Activated CD4-positive, alpha-beta T cell treated with anti-CD3 and anti-CD28 coated beads, Interleukin-10, Interleukin-2, amounts not matched to agents 100 ng/mL and 50 ng/mL, durations not matched to agents 16 hours and 8 hours (primary cell): ENCODE measurements at places on chromosomes 7 and 10.

- DNase-seq: no peak
Observed at GRCh38 chr7:29386196-29386765, 177.4 kb upstream of the PRR15 start.

- no peak for DNase-seq
Observed at GRCh38 chr7:131346885-131347592, 19.4 kb downstream of the MKLN1 start.

DNA sequence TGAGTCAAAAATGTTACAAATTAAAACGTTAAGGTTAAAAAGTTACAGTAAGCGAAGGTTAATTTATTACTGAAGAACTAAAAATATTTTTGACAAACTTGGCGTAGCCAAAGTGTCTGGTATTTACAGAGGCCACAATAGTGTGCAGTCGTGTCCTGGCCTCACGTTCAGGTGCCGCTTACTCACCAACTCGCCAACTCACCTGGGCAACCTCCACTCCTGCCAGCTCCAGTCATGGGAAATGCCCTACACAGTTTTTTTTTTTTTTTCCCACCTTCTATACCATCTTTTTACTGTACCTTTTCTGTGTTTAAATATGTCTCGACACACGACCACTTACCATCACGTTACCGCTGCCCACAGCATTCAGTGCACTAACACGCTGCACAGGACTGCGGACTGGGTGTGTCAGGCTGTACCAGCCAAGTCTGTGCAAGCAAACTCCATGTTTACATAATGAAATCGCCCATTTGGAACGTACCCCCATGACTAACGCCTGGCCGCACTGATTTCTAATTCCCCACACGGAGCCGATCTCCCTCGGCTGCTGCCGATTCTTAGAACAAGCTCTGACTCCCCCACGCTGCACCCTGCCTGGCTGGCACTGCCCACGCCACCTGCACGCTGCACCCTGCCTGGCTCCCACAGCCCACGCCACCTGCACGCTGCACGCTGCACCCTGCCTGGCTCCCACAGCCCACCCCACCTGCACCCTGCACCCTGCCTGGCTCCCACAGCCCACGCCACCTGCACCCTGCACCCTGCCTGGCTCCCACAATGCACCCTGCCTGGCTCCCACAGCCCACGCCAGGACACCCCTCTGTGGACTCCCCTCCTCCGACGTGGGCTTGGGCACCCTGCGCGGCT lies 203.1 kb downstream of the ZMYND11 start:
- no peak for DNase-seq

GRCh38 chr7:2886900-2887299 lies 42.8 kb upstream of the GNA12 start:
- DNase-seq: peak; percentile 75

DNA sequence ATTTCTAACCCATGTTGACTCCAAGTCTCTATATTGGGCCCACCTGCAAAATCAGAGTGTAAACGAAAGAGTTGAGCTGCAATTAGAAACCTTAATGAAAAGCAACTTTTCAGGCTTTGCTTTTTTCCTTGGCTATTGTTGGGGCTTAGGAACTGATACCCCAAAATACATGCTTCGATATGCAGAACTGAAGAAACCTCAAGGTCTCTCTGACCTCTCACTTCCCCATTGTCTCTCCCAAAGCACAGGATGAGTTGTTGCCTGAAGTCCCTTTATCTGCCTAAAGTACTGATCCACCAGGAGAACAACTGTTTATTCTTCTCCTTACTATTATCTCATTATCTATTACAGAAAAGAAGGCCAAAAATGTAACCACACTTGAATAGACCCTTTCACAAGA lies 666.0 kb upstream of the LRRTM3 start:
- no peak for DNase-seq

- no peak for DNase-seq
Observed at GRCh38 chr10:36766940-36767339, 358.5 kb upstream of the ANKRD30A start.

GRCh38 chr10:29481906-29482440 lies 152.8 kb downstream of the SVIL start:
- no peak for DNase-seq

GRCh38 chr10:123967626-123968243 lies 76.1 kb upstream of the CPXM2 start:
- peak; percentile 63 for DNase-seq

DNA sequence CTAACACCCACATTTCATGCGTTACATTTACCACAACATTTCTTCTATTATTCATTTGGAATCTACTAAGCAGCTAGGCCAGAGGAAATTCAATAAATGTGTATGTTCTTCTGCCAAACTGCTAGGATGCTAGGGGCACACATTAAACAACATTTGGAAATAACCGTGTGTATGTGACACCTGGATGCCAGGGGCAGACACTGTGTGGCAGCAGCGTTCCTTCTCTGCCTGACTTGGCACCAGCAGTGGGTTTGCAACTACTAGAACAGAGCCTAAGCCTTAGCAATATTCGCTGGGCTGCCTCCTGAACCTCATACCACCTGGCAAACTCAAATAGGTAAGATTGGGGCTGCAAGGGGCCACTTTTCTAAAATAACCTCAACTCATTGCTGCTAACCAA lies 182.1 kb downstream of the CHCHD3 start:
- DNase-seq: no peak

DNA sequence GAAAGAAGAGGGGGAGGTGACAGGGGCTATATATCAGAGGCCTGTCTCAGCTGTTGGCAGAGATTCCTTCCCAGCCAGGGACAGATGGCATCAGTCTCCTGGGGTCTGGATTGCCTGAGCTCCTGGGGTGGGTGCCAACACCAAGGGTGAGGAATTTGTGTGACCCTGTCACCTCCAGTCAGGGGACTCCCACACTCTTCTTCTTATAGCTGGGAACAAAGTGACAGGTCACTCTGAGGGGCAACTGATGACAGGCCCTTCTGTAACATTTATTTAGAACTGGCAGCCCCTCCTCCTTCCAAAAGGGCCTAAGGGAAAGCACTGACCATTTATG lies 53.7 kb upstream of the DUSP5 start:
- DNase-seq: no peak

- DNase-seq: no peak
Observed at GRCh38 chr7:47497367-47498096, 84.4 kb downstream of the TNS3 start.
